Erythroblast (primary cell): ENCODE measurements at places on chromosomes 4 and X.
A peak's percentile ranks its signal among the peaks of the same experiment; 100 is the strongest.

DNA sequence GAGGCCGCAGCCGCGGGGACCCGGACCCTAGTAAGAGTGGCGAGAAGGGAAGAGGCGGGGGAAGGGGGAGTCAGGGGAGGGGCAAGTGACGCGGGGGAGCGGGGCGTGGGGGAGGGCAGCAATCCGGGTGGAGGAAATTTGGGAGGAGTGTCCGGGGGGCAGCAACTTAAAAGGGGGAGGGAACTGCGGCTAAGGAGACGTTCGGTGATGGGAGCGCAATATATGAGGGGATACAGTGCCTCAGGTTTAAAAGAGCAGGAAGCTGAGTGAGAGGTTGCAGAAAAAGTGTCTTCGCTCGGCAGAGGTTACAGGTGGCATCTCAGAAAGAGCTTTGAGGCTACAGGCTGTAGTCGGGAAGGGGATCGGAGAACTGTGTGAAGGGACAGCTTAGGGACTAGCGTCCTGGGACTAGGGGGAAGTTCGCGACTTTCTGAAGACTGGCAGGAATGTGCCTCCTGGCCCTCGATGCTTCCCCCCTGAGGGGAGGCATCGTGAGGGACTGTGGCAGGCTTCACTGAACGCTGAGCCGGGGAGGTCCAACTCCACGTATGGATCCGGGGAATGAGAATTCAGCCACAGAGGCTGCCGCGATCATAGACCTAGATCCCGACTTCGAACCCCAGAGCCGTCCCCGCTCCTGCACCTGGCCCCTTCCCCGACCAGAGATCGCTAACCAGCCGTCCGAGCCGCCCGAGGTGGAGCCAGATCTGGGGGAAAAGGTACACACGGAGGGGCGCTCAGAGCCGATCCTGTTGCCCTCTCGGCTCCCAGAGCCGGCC, 519 bp downstream of the FOXO4 start:
- DNase-seq: peak; percentile 84

DNA sequence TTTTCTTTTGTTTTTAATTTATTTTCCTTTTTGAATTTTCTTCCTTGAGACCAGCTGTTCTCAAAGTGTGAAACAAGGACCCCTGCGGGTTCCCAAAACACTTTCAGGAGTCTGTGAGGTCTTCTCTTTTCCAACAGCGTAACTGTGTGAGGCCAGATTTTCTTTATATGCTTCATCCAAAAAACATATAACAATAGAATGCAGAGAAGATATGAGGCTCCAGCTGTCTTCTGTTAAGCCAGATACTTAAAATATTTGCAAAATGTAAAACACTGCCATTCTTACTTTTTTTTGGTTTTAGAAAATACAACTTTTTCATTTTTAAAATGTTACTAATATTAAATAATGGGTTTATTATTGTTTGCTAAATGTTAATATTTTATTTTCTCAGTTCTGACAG, 27.8 kb downstream of the USP38 start:
- no peak for DNase-seq

DNA sequence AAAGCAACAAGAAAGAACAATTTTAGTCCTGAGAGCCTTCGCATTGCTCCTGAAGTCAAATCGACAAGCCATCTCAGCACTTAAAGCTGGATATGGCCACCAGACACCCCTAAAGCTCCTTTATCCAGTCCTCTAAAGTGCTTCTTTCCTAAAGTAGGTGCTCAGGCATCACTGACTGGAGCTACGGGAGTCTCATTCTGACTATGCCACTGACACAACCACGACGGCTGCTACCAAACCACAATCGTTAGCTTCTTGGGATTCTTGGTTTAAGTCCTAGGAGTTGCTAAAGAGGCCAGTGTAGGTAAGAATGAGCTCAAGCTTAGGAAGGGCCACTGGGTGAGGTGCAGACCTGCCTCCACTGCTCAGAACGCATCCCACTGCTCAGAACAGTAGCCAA, 1.0 kb downstream of the SLC10A6 start:
- DNase-seq: no peak

DNA sequence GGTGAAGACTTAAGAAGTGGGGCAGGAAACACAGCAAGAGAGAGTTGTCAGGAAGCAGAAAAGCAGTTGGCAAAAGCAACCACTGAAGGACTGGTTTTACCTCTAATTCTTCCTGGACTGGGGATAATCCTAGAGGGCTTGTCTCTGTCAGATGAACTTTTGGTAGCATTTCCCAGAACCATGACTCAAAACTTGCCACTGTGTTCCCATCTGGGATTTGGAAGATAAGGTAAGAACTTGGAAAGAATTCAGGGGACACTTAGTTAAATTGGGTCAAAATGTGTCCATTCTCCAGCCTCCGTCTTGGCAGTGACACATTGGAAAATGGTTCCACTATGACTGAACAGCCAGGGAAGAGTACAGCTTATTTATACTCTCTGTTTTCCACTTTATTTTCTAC, 55.7 kb downstream of the CD38 start:
- DNase-seq: no peak

GRCh38 chr4:108210989-108211835, 42.5 kb upstream of the LEF1 start:
- no peak for DNase-seq

DNA sequence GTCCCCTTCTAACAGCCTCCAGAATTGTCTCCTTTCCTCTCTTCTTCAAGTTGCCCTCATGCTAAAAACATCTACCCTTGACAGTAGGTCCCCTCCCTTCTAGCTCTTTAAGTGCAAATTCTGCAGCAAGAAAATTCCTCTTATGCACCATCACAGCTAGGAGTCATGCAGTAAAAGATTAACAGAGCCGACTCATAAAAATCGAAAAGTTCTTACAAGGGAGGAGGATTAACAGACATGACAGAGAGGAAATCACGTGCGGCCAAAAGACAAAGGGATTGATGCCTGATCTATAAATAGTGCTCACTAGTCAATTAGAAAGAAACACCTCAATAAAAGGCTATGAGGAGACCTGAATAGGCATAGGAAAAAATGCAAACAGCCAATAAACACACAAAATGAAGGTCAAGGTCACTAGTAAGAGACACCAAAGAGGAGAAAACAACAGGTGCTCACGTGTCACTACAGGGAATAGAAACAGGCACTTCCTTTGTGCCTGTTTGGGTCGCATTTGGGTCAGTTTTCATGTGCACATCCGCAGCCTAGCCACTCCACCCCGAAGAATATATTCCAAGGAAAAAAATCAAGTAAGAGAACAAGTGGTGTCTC, 3.4 kb downstream of the RNF212 start:
- DNase-seq: no peak

GRCh38 chr4:113837397-113837796, 75.9 kb upstream of the CAMK2D start:
- DNase-seq: peak; percentile 13

GRCh38 chr4:88866862-88867550, 169.4 kb upstream of the NAP1L5 start:
- no peak for DNase-seq

DNA sequence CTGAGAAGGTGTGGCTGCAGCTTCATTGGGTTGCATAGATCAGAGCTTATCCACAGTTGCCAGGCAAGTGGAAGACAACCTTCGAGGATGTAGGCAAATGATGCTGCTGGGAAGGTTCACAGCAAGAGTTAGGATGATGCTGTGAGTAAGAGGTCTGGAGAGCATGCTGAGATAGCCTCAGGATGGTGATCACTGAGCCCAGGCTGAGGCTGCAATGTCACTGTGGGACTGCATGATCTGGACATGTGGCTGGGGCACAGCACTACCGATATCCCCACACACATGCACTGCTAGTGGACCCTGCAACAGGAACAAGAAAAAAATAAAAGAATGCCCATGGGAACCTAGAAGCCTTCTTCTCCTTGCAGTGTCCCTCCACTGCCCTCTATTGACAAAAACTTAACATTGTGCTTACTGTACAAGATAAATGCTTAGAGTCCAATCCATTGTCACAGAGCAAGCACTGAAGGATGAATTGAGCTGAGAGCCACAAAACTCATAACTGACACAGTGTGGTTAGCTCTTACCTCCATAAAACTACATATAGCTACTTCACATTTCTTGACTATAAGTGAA, 105.6 kb downstream of the CNKSR2 start:
- DNase-seq: peak; percentile 43

DNA sequence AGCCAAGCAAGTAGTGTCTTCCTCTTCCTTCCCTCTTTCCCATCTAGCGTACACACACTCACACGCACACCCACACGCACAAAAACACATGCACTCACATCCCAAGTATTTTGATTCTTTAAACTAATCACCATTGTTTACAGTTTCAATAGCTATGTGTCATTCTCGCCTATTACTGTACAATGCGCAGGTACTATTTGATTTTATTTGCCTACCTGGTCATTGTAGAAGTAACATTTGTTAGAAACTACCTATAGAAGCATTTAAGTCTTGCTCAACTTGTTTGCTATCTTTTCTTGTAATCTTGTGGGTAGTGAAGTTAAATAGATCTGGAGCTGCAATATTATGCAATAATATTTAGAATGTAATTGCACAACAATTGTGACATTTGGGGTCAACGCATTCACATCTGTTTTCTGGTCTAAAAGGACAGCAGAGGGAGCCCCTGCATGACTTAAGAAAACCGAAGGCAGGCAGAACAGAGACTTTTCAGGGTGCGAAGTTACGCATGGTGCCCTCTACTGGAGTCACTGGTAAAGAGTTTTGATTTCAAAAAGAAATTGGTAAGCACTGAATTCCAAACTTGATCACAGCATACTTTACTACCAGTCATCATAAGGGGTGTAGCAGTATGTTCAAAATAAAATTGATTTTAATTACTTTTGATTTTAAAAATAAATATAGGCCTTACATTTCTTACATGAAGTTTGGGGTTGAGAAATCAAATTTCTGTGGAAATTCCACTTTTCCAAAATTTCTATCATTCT, 503.3 kb upstream of the FAM241A start:
- DNase-seq: peak; percentile 78

DNA sequence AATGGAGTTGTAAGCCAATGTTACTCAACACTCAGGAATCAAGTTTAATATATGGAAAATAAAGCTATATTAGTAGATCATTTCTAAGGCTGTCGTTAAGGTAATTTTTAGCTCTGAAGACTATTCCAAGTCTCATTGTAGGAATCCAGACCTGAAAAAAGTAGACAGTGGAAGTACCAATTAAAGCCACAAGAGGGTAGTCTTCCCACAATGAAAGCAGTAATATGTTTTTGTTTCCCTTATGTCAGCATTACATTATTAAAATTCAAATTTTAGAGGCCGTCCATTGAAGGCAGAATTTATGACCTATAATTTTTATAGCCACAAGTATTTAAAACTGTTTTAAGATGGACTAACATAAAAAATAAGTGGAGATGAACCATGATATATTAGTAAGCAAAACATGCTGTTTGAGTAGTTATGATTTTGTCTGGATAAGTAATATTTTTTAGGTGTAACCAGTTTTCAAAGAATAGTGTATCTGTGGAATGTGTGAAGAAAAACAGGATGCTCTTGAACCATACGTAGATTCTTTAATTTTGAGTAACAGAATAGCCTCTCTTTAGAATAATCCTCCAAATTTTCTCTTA, 372.6 kb upstream of the TECRL start:
- peak; percentile 1 for DNase-seq

DNA sequence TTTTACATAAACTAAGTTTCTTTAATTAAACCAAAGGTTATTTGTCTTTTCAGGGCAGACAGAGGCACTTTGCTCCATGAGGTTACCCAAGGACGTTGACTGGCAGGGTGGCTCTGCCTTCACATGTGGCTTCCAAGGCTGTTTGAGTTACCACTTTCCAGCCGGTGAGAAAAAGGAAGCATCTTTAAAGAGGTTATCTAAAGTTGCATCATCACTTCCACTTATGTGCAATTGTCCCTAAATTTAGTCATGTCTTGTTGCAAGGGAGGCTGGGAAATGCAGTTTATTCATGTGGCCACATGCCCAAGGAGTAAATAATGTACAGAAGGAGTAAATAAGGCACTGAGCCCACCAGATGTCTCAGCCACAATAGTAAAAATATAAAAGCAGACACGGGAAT, 29.0 kb upstream of the RAP1GDS1 start:
- peak; percentile 46 for DNase-seq

GRCh38 chrX:95762716-95763115, 921.9 kb upstream of the DIAPH2 start:
- no peak for DNase-seq

DNA sequence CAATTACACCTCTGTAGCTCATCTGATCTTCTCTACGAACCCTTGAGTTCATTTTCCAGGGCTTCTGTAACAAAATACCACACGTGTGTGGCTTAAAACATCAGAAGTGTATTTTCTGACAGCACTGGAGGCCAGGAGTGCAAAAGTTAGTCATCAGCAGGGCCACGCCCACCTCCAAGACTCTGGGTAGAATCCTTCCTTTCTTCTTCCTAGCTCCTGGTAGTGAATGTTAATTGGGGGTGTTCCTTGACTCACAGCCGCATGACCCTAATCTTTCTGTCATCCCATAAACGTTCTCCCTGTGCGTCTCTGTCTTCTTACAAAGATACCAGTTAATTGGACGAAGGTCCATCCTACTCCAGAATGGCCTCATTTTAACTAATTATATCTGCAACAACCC, 115.0 kb downstream of the TRIML1 start:
- no peak for DNase-seq

DNA sequence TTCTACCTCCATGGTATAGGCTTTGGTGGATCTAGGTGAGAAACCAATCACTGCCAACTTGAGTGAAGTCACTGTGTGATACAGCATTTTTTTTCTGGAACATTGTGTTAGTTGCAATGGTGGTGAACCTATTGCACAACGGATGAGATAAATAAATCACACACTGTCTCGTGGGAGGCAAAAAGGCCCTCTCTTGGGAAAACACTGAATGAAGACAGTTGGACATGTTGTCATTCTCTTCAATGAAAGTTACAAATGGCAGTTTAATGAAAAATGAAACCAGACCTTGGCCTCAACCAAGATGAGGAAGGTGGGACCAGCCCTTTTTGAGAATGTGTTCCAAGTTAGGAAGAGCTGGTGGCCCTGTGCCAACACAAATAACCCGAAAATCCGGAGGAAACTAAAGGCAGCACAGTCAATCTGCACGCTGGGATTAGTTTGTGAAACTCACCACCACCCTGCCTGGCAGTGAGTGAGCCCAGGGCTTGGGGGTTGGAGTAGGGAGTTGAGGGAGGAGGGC, 5.4 kb upstream of the ADGRG2 start:
- no peak for DNase-seq

- peak; percentile 15 for DNase-seq
Measured at GRCh38 chrX:69424161-69424560, 80.0 kb upstream of the NALF2 start.

DNA sequence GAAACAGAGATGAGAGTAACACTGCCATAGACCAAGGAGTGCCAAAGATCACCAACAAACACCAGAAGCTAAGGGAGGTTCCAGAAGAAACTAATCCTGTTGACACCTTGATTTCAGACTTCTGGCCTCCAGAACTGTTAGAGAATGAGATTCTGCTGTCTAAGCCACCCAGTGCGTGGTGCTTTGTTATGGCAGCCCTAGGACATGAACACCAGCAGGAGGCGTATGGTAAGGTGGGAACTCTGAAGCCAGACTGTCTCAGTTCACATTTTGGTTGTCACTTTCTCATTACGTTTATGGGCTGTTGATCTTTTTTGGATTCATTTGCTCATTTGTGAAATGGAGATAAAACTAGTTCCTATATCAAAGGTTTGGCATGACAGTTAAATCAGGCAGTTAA, 142.9 kb downstream of the DCHS2 start:
- DNase-seq: no peak
